ENCODE measurements at places on chromosomes 7 and 10.

GRCh38 chr7:47689558-47689957 lies 107.6 kb upstream of the TNS3 start:
- DNase-seq: no peak

DNA sequence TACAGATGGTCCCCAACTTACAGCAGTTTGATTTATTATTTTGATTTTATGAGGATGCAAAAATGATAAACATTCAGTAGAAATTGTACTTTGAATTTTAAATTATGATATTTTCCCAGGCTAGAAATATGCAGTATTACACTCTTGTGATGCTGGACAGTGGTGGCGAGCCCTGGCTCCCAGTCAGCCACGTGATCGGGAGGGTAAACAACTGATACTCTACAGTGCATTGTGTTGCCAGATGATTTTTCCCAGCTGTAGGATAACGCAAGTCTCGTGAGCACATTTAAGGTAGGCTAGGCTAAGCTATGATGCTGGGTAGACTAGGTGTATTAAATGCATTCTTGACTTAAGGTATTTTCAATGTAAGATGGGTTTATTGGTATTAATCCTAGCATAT lies 865.2 kb downstream of the SORCS3 start:
- no peak for DNase-seq

- DNase-seq: no peak
Measured at GRCh38 chr10:94065362-94065761, 71.6 kb downstream of the PLCE1 start.

GRCh38 chr10:76124280-76124679 lies 692.9 kb downstream of the LRMDA start:
- DNase-seq: no peak

DNA sequence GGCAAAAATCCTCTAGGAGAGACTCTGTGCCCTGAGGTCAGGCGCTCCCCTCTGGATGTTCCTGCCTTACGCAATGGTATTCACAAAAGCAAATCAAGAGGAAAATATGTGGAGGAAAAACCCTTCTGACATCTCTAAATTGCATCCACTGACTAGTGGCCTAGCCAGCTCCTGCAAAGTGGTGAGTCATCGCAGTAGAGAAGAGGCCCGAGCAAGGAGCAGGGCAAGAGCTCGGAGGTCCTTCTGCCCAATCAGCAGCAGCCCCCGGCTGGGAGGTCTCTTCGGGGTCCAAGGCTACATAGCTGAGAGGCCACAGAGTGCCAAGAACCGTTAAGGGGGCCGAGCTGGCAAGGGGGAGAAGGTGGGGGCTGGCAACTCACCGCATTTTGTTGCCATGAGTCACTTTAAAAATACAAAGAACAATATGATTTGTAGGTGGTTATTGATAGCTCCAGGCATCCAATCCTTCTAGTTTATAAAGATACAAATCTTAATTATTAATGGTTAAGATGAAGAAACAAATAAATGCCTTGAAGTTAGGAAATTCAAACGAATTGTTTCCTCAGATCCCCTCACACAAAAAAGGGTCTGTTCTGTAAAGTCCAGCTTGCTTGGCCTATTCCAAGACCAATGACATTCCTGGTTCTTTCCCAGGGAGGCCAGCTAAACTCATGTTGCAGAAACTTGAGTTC lies 161.6 kb downstream of the PKD1L1 start:
- DNase-seq: no peak

GRCh38 chr7:106203473-106203872 lies 81.3 kb downstream of the NAMPT start:
- DNase-seq: no peak

GRCh38 chr7:134763960-134764359 lies 15.5 kb upstream of the CALD1 start:
- DNase-seq: no peak

DNA sequence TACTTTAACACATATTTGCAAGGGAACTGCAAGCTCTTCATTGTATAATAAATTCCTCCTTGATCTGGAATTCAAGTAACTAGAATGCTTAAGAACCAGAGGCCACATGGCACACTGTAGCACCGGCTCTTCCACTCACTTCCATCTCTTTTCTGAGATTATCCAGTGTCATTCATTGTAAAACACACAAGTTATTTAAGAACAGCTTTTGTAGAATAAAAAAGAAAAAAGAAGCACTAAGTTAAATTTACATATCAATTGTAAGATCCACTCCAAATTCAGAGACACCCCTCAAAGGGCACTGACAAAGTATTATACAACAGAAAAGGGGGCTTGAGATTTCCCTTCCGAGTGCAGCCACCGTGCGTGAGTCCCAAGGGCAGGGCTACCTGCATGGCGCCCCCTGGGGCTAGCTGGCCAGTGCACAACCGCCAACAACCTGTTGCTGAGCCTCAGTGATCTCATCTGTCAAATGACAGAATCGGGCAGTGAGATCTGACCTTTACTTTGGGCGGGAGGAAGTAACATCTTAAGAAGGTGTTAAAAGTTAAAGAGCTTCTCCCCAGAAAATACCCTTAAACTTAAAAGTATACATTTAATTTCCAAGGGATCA lies 12.5 kb downstream of the GLI3 start:
- no peak for DNase-seq

GRCh38 chr7:142579946-142580345 lies 169.3 kb upstream of the PRSS1 start:
- DNase-seq: no peak

DNA sequence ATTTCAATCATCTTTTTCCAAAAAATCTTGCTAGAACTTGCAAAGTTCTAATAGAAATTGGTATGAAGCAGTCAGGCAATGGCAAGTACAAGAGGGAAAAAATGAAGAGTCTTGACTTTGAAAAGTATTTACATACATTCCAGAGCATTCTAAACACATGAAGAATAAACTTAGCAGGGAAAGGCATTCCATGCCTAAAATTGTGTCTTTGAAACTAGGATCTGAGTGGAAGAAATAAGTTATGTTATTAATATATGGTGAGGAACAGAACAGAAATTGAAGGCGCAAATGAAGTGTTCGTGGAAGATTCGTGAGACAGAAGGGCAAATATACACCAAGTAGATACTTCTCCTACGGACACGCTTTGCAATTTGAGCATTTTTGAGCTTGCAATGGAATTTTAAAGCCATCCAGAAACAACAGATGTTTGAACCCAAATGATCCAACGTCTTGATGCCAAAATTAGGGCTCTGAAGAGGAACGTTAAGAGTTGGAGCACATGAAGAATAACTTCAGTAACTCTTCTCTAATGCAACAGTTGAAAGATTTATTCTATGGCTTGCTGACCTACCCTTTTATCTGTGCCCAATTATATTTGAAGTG lies 40.6 kb upstream of the SEPTIN7 start:
- DNase-seq: no peak

- no peak for DNase-seq
Measured at GRCh38 chr10:132193907-132194552, 7.3 kb downstream of the DPYSL4 start.

DNA sequence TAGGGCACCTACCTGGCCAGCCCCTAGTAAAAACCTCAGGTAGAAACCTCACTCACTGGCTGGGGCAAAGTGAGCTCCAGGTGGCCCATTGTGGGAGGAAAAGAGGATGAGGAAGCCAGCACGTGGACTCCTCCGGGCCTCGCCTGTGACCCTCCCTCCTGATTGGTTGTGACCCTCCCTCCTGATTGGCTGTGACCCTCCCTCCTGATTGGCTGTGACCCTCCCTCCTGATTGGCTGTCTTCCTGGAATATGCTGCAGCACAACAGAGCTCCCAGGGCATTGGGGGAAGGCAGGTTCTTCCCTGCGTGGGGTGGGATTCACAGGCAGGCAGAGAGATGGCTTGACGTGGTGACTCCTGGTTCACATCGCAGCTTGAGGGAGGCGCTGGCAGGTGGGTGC lies 343.0 kb downstream of the GLRX3 start:
- DNase-seq: no peak

GRCh38 chr7:16479591-16479990 lies 14.1 kb upstream of the SOSTDC1 start:
- DNase-seq: no peak

GRCh38 chr10:101573885-101574753 lies 13.9 kb downstream of the POLL start:
- no peak for DNase-seq

DNA sequence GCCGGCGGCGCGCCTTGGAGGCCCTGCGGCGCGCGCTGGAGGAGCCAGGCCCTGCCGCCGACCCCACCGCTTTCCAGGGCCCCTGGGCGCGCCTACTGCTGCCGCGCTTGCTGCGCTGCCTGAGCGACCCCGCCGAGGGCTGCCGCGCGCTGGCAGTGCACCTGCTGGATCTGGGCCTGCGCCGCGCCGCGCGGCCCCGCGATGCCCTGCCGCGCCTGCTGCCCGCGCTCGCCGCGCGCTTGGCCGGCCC lies 280 bp downstream of the DNAAF5 start:
- no peak for DNase-seq

- DNase-seq: no peak
Measured at GRCh38 chr7:142018154-142018553, 22.5 kb downstream of the MGAM start.

GRCh38 chr10:85648279-85648754 lies 718.3 kb downstream of the GRID1 start:
- DNase-seq: no peak

GRCh38 chr7:33243319-33243881 lies 114.0 kb downstream of the BBS9 start:
- peak; percentile 31 for DNase-seq

- DNase-seq: no peak
Measured at GRCh38 chr10:95275726-95276366, 15.0 kb downstream of the PDLIM1 start.

GRCh38 chr10:69071610-69072009 lies 16.3 kb upstream of the SRGN start:
- DNase-seq: no peak

DNA sequence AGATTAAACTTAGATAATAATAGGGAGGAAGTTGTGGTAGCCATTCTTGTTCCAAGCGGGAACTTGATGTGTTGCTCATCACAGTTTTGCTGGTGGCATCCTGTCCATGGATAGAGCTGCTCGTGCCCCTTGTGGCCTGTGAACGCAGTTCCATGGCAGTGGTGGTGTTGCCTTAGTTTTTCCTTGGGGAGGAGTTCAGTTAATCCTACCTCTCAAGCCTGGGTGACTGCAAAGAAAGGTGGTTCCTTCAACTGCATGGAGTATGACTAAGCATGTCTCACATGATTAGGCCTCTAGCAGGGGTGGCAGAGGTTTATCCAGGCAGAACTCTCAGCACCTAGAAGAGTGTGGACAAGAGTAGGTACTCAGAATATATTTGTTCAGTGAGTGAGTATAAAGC lies 99.7 kb downstream of the MAPK8 start:
- no peak for DNase-seq

- no peak for DNase-seq
Measured at GRCh38 chr7:11727864-11728263, 104.1 kb downstream of the THSD7A start.

DNA sequence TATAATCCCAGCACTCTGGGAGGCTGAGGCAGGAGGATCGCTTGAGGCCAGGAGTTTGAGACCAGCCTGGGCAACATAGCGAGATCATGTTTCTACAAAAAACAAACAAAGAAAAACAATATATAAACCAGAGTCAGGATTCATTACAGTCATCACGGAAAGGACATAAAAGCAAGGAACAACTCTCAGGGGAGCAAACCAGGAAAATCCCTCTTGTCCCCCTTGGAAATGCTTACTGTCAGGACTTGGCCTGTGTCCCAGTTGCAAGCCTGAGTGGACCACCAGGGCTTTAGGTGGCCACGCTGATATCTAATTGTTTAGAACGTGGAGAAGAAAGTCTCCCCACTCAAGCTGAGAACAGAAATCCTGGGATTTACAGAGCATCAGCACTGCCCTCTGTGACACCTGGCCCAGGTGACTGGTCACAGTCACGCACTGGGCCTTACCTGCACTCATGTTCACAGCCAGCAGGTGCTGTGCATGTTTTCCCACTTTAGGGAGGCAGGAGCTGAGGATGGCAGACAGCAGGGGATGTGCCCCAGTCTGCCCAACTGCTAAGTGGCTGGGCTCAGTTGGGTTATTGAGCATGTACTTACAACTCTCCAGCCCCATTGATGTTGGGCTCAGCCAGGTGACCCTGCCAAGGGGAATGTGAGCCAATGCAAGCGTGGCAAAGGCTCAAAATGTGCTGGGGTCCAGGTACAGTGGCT lies 60.9 kb downstream of the TMEM130 start:
- DNase-seq: no peak

DNA sequence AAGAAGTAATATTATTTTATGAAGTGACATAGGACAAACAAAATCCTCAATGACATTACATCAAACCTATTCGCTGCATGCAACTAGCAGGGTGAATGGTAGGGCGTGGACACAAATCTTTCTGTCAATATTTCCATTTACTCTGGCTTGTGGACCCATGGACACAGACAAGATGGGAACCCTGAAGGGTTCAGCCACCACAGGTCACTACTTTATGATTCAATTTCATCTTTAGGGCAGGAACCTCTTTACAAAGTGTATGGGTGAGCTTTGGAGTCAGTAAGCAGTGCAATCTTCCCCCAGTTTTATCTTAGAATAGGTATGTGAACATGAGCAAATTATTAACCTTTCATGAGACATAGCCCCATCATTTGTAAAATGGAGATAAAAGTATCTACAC lies 982.4 kb upstream of the LRRTM3 start:
- no peak for DNase-seq

- no peak for DNase-seq
Measured at GRCh38 chr7:25780904-25781303, 371.1 kb upstream of the NFE2L3 start.

- no peak for DNase-seq
Measured at GRCh38 chr7:20407585-20408466, 77.1 kb downstream of the ITGB8 start.

- DNase-seq: no peak
Measured at GRCh38 chr7:23928418-23928775, 218.4 kb downstream of the STK31 start.

- DNase-seq: no peak
Measured at GRCh38 chr10:25082276-25083204, 66.1 kb downstream of the THNSL1 start.

DNA sequence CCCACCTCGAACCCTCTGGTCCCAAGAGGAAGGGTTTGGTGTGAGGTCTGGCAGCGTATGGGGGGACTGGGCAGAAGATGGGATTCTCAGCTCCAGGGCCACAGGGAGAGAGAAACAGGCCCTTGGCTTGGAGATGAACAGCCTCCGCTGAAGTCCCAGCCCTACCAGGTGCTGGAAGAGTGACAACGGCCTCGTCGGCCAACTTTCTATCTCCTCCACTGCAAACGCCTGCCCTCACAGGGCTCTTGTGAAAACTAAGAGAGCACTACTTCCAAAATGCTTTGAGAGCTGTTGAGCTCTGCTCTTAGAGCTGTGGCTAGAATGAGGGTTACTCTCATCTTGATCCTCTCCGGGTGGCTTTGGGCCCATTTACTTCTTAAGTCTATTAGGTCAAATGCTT lies 63.5 kb downstream of the AFAP1L2 start:
- DNase-seq: no peak

DNA sequence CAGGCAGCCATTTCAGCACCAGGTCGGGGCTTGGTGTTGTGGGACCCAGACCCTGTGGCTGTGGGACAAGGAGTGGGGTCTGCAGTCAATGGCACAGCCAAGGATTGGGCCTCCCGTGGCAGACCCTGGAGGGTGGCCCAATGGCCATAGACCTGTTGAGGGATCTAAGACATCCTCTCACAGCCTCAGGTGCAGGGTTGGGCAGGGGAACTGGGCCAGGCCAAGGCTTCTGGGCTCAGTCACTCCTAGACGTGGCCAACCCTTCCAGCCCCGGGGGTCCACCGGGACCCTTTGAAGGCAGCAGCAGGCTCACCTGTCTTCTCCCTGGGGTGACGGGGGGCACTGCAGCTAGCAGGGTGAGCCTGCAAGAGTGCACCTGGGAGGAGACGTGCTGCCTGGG lies 45.7 kb upstream of the DPYSL4 start:
- no peak for DNase-seq
